ENCODE measurements at places on chromosomes 11 and 22. TPM values are rescaled to one million over a fixed set of nuclear protein-coding genes. Genes with fewer than 3 reads are reported as not detected.

DNA sequence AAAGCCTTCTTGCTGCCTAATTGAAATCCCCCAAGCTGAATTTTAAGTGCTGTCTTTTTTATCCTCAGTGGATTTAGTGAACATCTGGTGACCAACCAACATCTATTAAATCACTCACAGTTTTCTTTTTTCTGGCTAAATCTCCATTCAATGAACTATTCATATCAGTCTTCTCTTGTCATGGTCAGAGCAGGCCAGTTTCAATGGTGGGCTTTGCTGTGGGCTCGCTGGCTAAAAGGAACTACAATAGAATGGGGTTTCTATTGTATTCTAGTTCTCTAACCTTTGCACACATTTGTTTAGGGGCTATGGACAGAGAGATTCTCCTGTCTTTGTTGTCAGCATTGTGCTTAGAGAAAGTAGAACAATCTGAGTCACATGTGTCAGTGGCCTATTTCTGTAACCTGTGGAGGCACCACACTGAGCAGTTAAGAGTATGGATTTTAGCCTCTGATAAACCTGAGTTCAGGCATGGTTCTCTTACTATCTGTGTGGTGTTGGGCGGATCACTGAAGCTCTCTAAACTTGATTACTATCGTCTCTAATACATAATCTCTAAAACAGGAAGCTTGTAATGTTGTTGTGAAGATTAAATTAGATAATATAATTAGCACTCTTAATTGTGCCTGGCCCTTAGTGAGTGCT is 94.2 kb upstream of the CADM1 start:
- DNase-seq, result no peak

The MMP8 gene
- 0.94 TPM for total RNA-seq

DNA sequence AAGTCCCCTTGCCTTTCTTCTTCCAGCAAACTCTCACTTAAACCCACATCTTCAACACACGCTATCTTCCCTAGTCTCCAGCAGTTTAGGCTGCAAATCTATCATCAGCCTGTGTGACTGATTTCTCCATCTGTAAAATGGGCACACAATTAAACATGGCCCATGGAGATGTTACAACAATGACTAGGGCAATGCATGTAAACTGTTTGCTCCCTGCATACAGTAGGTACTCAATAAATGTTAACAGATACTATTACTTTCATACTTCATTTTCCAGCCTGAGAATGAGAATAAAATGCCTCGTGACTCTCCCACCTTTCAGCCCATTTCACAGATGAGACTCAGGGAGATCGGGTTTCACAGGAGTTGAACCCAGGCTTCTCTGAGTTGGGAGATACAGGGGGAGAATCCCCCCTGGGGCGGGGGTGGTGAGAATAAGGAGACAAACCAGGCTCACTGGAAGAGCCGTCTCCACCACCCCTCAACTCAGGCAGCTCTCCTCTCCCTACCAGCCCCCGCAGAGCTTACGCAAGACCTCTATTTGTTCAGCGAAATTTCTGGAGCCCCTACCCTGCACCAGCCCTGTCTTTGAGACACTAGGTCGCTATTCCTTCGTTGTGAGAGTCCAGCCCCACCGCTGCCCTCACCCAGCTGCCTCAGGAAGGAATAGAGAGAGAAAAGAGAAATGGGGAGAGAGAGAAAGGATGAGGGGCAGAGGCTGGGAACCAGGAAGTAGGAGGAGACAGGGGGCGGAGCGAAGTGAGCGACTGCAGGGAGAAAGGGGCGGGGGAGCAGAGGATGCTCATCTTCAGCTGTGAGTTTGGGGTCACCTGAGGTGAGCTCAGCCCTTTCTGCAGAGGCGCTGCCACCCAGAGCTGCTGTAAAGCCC is 42.1 kb upstream of the KLHL35 start:
- no peak for DNase-seq

DNA sequence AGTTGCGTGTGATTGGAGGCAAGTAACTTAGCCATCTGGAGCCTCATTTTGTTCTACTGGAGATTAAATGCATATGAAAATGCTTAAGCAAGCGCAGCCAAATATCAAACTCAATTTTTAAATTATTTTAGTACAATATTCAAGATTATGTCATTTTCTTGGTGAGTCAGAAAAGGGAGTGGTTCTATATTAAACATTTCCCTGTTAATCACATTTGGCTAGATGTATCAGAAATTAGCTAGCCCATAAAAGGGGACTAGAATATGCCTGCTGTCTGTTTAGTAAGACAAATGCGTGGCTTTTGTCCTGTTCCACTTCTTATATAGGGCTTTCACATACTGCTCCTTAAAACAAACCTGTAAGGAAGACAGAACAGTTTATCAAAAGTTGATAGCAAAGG is 35.0 kb upstream of the BMAL1 start:
- DNase-seq, result no peak

The CLCF1 gene
- 4.0 TPM for total RNA-seq

Data from cardiac septum (tissue), 1 donor.